ENCODE measurements at places on chromosomes 16 and 17. TPM values are rescaled to one million over a fixed set of nuclear protein-coding genes. Genes with fewer than 3 reads are reported as not detected.

Gene KRT33B
- total RNA-seq = not detected

Gene NR1D1
- 10.7 TPM for total RNA-seq

DNA sequence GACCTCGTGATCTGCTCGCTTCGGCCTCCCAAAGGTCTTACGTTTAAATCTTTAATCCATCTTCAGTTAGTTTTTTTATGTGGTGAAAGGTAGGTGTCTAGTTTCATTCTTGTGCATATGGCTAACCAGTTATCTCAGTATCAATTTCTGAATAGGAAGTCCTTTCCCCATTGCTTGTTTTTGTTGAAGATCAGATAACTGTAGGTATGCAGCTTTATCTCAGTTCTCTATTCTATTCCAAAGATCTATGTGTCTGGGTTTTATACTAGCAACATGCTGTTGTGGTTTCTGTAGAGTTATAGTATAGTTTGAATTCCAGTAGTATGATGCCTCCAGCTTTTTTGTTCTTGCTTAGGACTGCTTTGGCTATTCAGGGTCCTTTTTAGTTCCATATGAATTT lies 65.2 kb downstream of the TNFRSF13B start:
- no peak for DNase-seq
- no peak overlapping the region for H3K4me3 ChIP-seq
- H3K36me3 ChIP-seq = no peaks in the 10 kb centered on the region
- H3K27ac ChIP-seq = peak overlapping the region; percentile 68

DNA sequence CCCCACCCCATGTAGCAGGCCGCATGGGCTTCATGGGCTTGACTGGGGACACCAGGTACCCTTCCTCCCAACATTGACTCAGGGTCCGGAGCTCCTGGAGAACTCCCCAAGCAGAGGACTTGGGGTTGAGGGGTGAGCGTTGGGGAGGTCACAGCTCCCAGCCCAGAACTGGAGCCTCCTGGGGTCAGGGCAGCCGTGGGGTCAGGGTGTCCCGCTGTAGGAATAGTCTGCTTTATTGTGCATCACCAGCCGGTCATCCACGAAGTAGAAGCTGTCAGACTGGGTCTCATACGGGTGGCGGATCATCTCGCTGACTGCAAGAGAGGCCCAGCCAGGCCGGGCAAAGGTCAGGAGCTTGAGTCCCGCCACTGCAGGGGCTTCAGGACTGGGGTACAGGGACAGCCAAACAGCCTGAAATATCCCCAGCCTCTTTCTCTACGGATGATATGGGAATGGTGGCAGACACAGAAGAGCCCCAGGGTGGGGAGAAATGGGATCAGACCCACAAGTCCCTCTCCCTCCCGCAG lies 5.3 kb downstream of the UNC119 start:
- H3K36me3 ChIP-seq = no peaks in the 10 kb centered on the region
- no peaks in the 10 kb centered on the region for H3K27me3 ChIP-seq
- 0 out of 2 replicates have a peak, but pooled peaks cover 7% of the 10 kb centered on the region for H3K4me1 ChIP-seq
- no peak for DNase-seq
- no peak overlapping the region for H3K4me3 ChIP-seq

DNA sequence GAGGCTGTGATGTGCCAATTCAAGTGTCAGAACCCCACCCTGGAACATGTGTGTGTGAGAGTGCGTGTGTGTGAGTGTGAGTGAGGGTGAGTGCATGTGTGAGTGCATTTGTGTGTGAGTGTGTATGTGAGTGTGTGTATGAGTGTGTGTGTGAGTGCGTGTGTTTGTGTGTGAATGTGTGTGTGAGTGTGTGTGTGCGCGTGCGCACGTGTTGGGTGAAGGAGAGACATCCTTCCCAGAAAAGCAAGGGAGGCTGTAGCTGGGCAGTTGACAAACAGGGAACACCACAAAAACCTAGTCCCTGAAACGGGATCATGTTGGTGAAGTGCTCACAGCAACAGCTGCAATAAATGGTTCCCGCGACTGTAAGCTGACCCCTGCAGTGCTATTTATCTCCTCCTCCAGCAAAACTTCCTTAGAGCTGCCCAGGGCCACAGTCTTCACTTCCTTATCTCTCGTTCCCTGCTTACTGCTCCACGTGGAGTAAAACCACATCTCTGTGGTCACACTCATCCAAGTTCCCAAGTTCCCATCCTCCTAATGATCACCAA lies 40.1 kb upstream of the RPL38 start:
- H3K36me3 ChIP-seq = no peaks in the 10 kb centered on the region
- H3K4me3 ChIP-seq = no peak overlapping the region
- no peaks in the 10 kb centered on the region for H3K4me1 ChIP-seq
- peaks cover 99% of the 10 kb centered on the region for H3K27me3 ChIP-seq
- no peak overlapping the region for H3K27ac ChIP-seq

DNA sequence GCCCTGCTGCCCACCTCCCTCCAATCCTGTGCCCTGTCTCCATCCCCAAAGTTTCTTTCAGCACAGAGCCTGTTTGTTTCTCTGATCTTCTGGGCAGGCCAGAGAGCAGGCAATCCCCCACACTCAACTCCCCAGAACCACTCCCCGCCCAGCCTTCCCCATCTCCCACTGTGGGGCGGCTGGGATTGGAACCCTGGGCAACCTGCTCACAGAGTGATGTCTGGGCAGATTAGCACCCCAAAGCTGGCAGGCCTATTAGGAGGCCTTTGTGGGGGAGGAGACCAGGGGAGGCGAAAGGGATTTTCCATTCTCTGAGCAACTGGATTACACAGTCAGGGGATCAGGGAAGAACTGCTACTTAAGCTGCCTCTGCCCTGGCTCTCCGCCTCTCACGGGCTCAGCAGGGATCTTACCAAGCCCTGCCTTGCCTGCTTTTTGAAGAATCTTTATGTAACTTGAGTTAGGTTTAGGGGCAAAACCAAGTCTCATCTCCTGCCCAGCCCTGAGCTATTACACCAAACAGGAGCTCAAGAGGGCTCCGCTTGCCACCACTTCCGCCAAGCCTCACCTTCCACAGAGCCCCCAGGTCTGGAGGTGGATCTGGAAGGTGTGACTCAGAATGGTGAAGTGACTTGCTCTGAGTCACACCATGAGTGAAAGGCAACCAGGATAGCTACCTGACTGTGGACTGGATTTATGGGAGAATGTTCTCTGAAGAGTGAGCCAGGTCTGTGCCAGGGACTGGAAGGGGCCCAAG lies 16.0 kb upstream of the LHX1 start:
- peak overlapping the region; percentile 45 for H3K4me3 ChIP-seq
- H3K27me3 ChIP-seq = no peaks in the 10 kb centered on the region
- H3K27ac ChIP-seq = peak overlapping the region; percentile 99
- peaks cover 93% of the 10 kb centered on the region for H3K4me1 ChIP-seq

- H3K4me3 ChIP-seq = no peak overlapping the region
- no peaks in the 10 kb centered on the region for H3K4me1 ChIP-seq
- no peak for DNase-seq
- no peaks in the 10 kb centered on the region for H3K36me3 ChIP-seq
Observed at GRCh38 chr17:79707931-79708891, 22.5 kb upstream of the ENPP7 start.

- DNase-seq = no peak
- no peak overlapping the region for H3K4me3 ChIP-seq
- no peaks in the 10 kb centered on the region for H3K27me3 ChIP-seq
- H3K4me1 ChIP-seq = peaks cover 25% of the 10 kb centered on the region
- H3K36me3 ChIP-seq = no peaks in the 10 kb centered on the region
Observed at GRCh38 chr17:69773081-69773480, 301.9 kb upstream of the KCNJ16 start.

Gene PIPOX
- 2.8 TPM for total RNA-seq

DNA sequence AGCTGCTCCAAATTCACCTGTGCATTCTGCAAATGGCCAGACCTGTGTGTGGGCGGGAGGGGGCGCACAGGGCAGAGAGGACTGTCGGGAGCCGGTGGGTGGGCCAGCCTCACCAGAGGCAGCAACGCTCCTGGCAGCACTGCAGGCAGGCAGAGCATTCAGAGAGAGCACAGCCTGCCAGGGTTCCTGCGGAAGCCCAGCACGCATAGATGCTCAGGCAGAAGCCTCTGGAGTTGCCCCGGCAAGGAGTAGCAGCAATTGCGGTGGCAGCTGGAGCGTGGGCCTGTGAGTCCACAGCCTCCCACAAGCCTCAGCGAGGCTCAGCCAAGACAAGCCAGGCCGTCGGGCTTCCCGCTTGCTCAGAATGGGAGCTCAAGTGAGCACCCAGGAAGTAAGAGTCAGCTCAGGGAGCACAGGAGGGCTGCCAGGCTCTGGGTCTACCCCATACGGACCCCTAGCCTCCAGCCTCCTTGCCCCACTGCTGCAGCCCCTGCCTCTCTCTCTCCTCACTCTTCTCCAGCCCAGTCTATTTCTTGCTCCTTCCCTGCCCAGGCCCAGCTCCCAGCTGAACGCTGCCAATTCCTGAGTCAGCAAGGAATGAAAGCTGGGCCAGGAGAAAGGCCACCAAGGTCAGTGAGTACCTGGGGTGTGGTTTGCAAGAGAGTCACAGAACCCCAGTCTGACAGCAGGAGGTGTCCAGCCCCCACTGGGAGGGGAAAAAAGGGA lies 9.6 kb downstream of the EMC6 start:
- DNase-seq = no peak
- no peak overlapping the region for H3K4me3 ChIP-seq
- H3K27ac ChIP-seq = no peak overlapping the region

Gene LONP2
- total RNA-seq = 47.0 TPM

Gene TERB1
- total RNA-seq = not detected

DNA sequence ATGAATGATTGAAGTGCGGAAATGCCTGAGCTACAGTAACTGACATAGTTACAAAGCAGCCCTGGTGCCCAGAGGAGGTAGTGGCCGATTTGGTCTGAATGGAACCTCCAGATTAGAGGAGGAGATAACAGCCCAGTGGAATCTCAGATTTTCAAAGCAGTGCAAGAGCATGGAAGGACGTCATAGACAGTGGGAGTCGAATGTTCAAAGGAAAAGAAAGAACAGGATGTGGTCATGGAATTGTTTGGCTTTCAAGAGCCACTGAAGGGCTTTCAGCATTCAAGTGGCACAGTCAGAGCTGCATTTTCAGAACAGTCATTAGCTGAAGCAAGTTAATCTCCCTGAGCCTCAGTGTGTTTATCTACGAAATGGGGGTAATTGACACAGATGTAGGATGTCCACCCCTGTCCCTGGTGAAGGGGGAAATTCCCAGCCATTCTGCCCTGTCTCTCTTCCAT lies 104.6 kb upstream of the CACNG3 start:
- no peaks in the 10 kb centered on the region for H3K4me1 ChIP-seq
- no peak overlapping the region for H3K27ac ChIP-seq
- peaks cover 36% of the 10 kb centered on the region for H3K27me3 ChIP-seq

DNA sequence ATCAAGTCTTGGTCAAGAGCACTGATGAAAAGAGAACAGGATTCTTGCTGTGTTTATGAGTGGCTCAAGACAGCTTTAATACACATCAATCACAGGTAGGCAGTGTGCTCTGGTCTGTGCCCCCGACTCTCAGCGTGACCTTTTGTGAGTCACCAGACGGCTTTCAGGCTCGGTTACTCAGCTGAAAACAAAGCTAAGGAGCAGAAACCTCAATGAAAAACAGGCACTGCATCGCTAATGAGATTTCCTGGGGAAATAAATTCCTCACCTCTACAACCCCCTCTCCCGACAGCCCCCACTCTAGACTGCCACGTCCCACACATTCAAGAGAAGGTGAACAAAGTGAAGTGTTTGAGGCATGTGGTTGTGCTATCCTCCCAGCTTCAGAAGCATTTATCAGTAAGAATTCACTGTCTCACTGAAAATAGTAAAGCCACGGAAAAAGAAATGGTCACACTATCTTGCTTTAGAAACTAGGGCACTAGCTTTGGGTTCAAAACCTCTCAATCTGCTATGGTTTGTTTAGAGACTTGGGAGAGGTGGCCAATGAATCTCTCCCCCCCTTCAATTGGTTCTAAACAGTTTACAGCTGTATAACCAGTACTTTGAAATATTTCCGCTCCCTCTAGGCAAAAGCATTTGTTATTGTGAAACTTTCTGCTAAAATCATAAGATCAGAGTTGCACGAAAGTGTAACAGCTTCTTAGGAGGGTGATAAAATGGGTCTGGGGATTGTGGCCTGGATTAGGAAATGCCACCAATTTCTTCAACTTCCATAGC lies 199.5 kb upstream of the PMFBP1 start:
- H3K27ac ChIP-seq = no peak overlapping the region
- peak; percentile 66 for DNase-seq
- peaks cover 5% of the 10 kb centered on the region for H3K4me1 ChIP-seq
- H3K36me3 ChIP-seq = no peaks in the 10 kb centered on the region
- H3K27me3 ChIP-seq = no peaks in the 10 kb centered on the region

GRCh38 chr17:27430882-27431491 lies 25.3 kb upstream of the KSR1 start:
- no peaks in the 10 kb centered on the region for H3K27me3 ChIP-seq
- no peak overlapping the region for H3K27ac ChIP-seq
- H3K4me1 ChIP-seq = no peaks in the 10 kb centered on the region
- no peaks in the 10 kb centered on the region for H3K36me3 ChIP-seq
- peak; percentile 41 for DNase-seq

Gene KCNJ18
- not detected for total RNA-seq

Gene SCGB1C2
- not detected for total RNA-seq

Gene TPSG1
- total RNA-seq = not detected

Gene CLEC18C
- total RNA-seq = 0.59 TPM

GRCh38 chr16:46973996-46974324 lies 486 bp upstream of the DNAJA2 start:
- H3K4me1 ChIP-seq = peaks cover 41% of the 10 kb centered on the region
- no peaks in the 10 kb centered on the region for H3K27me3 ChIP-seq
- DNase-seq = no peak
- H3K36me3 ChIP-seq = peaks cover 23% of the 10 kb centered on the region
- peak overlapping the region; percentile 85 for H3K27ac ChIP-seq

DNA sequence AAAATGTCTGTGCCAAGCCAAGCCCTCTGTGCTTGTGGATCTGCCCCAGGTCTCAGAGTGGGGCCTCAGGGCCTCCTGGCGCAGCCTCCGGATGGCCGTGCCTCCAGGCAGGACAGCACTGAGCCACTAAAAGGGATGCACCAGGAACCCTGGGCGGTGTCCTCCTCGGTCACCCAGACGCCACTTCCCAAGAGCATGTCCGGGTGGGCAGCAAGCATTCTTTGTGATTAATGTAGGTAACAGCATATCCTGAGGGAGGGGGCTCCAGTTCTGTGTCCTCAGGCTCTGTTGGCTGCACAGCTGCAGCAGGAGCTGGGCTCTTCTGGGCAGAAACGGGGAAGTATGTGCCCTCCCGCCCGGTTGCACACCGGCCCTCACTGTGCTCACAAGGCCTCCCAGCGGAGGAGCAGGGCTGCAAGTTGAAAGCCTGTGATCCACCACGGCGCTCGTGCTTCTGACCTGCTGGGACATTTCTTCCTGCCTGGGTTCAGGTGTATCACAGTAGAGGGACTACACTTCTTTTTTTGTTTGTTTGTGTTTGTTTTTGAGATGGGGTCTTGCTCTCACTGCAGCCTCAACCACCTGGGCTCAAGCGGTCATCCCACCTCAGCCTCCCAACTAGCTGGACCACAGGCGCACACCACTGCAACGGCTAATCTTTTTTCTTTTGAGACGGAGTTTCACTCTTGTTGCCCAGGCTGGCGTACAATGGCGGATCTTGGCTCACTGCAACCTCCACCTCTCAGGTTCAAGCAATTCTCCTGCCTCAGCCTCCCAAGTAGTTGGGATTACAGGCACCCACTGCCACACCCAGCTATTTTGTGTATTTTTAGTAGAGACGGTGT lies 37.9 kb upstream of the CHMP6 start:
- no peaks in the 10 kb centered on the region for H3K4me1 ChIP-seq
- no peak overlapping the region for H3K27ac ChIP-seq
- no peak overlapping the region for H3K4me3 ChIP-seq
- no peaks in the 10 kb centered on the region for H3K36me3 ChIP-seq

Measured in PC-9 (cell line).